ENCODE measurements at places on chromosomes 6 and 20. TPM values are rescaled to one million over a fixed set of nuclear protein-coding genes. Genes with fewer than 3 reads are reported as not detected.
A peak's percentile ranks its signal among the peaks of the same experiment; 100 is the strongest.

DNA sequence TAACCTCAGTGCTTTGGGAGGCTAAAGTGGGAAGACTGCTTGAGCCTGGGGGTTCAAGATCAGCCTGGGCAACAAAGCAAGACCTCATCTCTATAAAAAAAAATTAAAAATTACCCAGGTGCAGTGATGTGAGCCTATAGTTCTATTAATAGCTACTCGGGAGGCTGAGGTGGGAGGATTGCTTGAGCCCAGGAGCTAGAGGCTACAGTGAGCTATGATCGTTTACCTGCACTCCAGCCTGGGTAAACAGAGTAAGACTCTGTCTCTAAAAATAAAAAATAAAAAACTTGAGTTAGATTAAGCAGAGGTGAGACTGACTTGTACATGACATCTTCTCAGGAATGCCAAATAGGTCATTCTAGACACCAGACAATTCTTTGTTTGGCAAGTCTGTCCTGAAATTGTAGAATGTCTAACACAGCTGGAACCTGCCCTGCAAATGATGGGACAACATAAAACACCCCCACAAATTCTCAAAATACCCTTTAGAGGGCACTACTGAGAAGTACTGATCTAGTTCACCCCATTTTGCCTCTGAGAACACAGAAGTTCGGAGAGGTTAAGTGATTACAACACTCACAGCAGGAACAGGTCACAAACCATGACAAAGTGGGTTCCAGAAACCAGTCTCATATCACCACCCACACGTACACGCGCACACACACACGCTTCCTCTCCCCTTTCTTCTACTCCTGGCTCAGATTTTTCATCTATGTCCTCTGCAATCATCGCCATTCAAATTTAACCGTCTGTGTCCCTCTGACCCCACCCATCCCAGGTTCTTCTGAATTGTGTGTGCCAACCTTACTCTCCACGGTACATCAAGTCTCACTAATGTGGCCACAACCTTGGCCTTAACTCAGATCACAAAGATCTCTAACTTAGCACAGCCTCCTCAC lies 38.3 kb downstream of the ARHGAP18 start:
- peak; percentile 47 for DNase-seq

GRCh38 chr6:5525209-5525608 lies 263.9 kb downstream of the FARS2 start:
- no peak for DNase-seq

GRCh38 chr6:44576132-44576631 lies 188.7 kb downstream of the CDC5L start:
- DNase-seq = no peak

GRCh38 chr6:53011979-53012378 lies 16.9 kb upstream of the GSTA4 start:
- DNase-seq = no peak

The FGD2 gene
- total RNA-seq = 11.8 TPM

DNA sequence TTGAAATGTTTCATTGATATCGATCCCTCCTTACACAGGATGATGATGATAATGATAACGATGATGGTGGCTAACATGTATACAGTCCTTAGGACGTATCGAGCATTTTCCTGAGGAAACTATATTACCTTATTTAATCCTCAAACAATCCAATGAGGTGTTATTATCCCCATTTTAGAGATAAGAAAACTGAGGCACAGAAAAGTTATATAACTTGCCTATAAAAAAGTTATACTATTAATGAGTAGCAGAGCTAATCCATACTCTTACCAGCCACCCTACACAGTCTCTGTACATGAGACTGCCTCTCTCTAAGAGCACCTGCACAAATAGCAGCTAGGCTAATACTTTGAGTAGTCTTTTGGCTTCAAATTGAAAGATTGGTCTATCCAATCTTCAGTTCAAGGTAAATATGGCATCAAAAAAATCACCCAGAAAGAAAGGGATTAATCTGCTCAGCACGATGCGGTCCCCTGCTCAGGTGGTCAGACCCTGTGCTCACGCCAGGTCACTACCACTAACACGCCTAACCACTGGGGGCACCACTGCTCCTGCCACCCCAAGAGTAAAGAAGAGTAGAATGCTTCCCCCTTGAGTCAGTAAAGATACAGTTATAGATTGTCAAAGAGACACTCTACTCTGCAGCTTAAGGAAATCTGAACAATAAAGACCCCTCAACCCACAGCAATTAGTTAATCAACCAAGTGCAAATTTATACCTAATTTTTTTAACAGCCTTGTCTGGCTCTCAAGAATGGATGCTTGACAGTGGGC lies 15.0 kb downstream of the GABBR1 start:
- no peak for DNase-seq

GRCh38 chr20:32751702-32752457 lies 8.6 kb upstream of the COMMD7 start:
- no peak for DNase-seq

GRCh38 chr20:62961310-62961783 lies 8.8 kb downstream of the SLC17A9 start:
- DNase-seq = no peak

GRCh38 chr6:42278131-42278853 lies 60.6 kb upstream of the MRPS10 start:
- no peak for DNase-seq
